ENCODE measurements at places on chromosomes 2 and 18. TPM values are rescaled to one million over a fixed set of nuclear protein-coding genes. Genes with fewer than 3 reads are reported as not detected.

Gene LAMA1
- 4.7 TPM for total RNA-seq

Gene COL5A2
- total RNA-seq = 160 TPM

Gene PRKAG3
- total RNA-seq = not detected

Gene CTNNA2
- total RNA-seq = 0.39 TPM

Gene CFAP53
- not detected for total RNA-seq

Gene ASIC4
- total RNA-seq = not detected

DNA sequence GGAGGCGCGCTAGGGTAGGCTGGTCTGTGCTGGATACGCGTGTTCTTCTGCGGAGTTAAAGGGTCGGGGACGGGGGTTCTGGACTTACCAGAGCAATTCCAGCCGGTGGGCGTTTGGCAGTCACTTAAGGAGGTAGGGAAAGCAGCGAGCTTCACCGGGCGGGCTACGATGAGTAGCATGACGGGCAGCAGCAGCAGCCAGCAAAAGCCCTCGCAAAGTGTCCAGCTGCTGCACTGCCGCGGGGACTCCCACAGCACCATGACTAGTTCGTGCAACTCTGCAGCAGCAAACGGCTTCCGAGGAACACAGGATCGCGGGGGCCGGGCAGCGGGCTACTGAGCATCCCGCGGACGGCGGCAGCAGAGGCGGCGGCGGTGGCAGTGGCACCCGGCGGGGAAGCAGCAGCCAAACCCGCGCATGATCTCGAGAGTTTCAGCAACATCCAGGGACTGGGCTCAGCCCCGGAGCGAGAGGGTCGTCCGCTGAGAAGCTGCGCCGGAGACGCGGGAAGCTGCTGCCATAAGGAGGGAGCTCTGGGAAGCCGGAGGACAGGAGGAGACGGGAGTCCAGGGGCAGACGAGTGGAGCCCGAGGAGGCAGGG, 368 bp downstream of the TMEFF2 start:
- DNase-seq = no peak

GRCh38 chr2:152974146-152974545, 255.7 kb downstream of the ARL6IP6 start:
- DNase-seq = no peak

DNA sequence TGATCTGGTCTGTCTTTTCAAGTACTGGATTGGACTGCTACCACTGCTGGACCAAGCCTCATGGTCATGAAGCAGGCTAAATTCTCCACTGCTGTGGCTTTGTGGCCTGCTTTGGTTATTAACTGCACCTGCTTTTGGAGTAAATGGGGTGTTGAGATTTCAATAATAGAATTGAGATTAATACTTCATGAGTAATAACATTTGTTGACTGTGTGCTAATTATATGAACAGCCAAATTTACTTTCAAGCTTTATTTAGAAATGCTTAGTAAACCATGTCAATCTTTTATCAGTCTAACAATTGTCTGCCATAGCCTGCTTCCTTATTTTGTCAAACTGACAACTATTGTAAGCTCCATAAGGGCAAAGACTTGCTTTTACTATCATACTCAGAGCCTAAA, 27.4 kb upstream of the MTIF2 start:
- DNase-seq = no peak

GRCh38 chr18:27887287-27887686, 289.6 kb downstream of the CDH2 start:
- DNase-seq = peak; percentile 16

GRCh38 chr2:54983345-54984220, 66.7 kb downstream of the RTN4 start:
- no peak for DNase-seq

- peak; percentile 65 for DNase-seq
Observed at GRCh38 chr2:40095000-40095399, 315.9 kb upstream of the THUMPD2 start.

GRCh38 chr18:35397976-35398375, 20.8 kb upstream of the ZNF396 start:
- DNase-seq = no peak

GRCh38 chr18:34911661-34912384, 129.4 kb upstream of the MAPRE2 start:
- peak; percentile 89 for DNase-seq
